ENCODE measurements at places on chromosomes 6 and 20.

GRCh38 chr6:147684906-147685305 lies 176.4 kb downstream of the SAMD5 start:
- no peak for DNase-seq

DNA sequence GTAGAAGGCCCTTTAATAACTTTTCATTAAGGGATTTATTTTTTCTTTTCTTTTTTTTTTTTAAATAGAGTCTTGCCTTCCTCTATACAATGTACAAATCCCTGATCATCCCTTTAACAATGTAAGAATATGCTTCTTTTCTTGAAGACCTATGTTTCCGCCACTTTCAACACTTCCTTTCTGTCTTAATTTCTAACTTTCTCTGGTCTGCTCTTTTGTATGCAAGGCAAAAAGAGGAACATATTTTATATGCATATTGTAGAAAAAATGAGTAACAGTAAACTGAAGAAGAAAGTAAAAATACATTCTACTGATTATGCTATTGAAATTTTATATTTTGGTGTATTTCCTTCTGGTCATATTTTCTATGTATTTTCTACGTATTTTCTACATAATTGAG lies 484.7 kb downstream of the TFAP2B start:
- DNase-seq = no peak

GRCh38 chr6:137664183-137664582 lies 170.0 kb upstream of the OLIG3 start:
- DNase-seq = no peak

DNA sequence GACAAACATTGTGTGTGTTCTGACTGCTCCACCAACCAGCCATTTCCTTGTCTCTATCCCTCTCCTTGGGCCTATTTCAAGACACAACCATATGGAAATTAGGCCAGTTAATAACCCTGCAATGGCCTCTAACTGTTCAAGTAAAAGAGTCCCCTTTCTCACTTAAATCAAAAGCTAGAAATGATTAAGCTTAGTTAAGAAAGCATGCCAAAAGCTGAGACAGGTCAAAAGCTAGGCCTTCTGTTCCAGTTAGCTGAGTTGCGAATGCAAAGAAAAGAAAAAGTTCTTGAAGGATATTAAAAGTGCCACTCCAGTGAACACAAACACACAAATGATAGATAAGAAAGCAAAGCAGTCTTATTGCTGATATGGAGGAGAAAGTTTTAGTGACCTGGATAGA lies 22.5 kb downstream of the SERINC1 start:
- DNase-seq = no peak
